ENCODE measurements at places on chromosomes 1 and 21.

DNA sequence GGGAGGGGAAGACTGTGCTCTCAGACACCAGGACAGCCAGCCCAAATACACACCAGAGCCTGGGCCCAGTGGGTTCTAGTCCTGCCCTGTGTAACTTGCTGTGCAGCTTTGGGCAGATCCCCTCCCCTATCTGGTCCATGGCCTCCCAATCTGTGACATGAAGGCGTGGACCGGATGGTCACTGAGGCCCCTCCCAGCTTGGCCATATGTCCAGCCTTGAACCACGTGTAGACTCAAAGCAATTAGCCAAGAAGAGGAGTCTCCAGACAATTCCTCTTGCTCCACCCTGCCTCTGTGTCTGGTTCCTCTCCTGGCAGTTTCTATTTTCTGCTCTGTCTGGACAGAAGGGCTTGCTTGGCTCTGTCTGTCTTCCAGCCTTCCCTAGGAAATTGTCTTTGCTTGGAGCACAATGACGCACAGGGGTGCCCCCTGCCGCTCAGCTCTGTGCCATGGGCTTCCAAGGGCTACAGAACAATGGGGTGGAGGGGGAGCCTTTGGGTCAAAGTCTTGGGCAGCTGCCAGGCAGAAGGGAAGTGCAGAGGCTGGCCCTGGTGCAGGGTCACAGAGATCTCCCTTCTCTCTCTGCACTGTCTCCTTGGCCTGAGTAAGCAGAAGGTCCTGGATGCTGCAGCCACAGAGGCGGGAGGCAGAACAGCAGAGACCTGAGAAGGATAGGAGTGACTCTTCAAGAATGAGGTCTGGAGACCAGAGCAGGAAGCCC is 66.1 kb downstream of the TENT5C start:
- DNase-seq = no peak

- DNase-seq = no peak
Observed at GRCh38 chr1:37288900-37289299, 185.5 kb upstream of the ZC3H12A start.

DNA sequence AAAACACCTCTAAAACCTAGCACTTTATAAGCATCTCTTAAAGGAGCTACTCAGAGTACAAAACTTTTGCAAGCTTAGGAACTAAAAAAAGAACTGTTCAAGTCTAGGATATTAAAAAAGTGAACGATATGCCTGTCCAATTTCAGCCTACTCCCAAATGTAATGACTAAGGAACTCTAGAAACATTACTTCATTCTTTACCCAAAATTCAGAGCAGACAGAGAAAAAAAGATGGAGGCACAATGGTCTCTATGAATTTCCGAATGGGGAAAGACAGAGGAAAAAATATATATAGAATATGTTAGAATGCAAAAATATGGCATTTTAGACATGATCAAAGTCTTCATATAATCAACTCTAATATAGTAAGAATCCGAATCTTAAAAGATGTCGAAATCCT is 61.2 kb downstream of the TP53BP2 start:
- DNase-seq = no peak

DNA sequence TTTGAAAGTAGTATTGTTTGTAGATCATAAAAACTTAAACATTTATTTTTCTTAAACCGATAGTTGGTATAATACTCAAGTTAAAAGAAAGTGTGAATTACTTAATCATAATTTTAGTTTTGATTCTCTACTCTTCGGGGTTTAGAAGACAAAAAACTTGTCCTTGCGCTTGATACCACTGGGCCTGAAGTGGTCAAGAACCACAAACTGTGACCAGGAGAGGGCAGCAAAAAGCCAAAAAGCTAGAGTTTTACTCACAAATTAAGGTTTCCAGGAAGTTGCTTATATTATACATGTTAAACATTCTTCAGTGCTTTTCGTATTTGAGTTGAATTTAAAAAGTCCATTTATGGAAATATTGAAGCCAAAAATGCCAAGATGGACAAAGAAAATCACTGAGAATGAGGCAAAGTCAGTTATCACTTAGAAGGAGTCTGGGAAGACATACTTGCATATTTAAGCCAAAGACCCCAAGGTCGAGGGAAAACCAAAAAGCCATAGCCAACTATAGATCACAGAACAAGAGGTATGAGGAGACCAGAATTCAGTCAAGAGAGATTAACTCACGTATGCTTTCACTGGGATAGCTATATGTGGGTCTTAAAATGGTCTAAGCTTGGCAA is 34.2 kb downstream of the EFCAB7 start:
- no peak for DNase-seq

- no peak for DNase-seq
Observed at GRCh38 chr1:159207774-159208173, 3.1 kb downstream of the ACKR1 start.

GRCh38 chr1:201391651-201392511 is 7.2 kb downstream of the LAD1 start:
- no peak for DNase-seq

DNA sequence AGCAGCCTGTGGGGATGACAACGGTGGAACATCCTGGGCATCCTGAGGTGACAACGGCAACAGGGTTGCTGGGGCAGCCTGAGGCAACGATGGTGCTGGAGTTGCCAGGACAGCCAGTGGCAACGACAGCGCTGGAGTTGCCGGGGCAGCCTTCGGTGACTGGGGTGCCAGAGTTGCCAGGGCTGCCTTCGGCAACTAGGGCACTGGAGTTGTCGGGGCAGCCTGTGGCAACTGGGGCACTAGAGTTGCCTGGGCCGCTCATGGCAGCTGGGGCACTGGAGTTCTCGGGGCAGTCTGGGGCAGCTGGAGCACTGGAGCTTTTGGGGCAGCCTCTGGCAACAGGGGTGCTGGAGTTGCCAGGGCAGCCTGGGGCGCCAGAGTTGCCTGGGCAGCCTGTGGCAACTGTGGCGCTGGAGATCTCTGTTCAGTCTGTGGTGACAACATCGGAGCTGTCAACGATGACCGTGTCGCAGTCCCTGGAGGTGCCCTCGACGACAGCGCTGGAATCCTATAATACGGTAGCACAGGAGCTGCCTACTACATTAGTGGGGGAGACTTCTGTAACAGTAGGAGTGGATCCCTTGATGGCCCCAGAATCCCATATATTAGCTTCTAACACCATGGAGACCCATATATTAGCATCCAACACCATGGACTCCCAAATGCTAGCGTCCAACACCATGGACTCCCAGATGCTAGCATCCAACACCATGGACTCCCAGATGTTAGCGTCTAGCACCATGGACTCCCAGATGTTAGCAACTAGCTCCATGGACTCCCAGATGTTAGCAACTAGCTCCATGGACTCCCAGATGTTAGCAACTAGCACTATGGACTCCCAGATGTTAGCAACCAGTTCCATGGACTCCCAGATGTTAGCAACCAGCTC is 8.2 kb downstream of the SON start:
- DNase-seq = no peak

- DNase-seq = no peak
Observed at GRCh38 chr1:77571642-77572041, 110.8 kb downstream of the ZZZ3 start.

- no peak for DNase-seq
Observed at GRCh38 chr21:17598437-17598836, 14.3 kb downstream of the BTG3 start.

GRCh38 chr1:89286549-89287180 is 14.0 kb upstream of the GBP5 start:
- DNase-seq = no peak

DNA sequence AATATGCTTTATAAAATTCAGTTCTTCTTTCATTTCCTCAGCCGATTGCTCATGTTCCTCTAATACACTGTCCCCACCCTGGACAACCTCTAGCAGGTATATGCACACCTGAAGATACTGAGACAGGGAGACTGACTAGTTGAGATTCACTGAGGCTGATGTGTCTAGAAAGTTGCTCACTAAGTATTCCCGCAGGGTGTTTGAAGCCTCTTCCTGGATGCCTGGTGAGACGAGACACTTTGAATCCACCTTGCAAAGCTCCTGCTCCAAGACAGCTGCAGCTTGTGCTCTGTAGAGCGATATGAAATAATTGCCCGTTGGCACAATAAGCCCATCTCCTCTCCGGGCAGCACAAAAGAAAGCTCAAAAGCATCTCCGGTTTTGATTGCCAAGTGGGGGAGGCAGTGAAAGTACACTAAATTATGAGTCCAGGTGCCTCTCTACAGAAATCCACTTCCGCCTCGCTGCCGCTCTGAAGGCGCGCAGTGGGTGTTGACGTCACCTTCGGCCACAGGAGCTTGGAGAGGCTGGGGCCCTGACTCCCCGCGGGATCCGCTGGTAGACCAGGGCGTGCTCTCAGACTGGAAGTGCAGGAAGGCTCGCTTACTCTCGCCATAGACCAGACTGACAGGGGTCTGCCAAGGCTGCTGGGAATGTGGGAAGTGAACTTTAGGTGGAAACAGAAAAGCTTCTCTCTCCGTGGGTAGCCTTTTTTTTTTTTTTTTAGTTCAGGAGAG is 46.3 kb downstream of the GPA33 start:
- peak; percentile 38 for DNase-seq

DNA sequence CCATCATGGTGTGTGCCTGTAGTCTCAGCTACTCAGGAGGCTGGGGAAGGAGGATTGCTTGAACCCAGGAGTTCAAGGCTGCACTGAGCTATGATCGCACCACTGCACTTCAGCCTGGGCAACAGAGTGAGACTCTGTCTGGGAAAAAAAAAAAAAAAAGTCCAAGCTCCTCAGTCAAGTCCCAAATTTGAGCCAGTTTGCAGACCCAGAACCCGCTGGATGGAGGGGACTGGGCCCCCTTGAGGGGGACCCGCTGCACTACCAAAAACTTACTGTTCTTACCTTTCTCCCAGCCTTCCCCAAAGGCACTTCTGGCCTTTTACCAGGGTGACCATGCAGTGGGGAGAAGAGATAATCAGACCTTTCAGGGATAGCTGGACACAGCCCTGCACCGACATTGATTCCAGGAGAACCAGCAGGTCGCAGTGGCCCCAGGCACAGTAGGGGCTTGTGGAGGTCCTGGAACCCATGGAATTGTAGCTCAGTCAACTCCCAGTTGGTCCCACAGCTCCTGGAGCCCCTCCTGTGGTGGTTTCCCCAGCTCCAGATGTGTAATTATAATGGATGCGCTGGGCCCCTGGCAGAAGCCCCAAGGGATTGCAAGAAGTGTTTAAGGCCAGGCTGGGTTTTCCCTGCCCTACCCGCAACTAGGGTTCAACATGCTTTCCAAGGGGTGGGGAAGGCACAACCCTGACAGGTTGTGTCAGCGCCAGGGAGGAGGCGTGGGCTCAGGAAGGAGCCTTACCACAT is 4.1 kb upstream of the WNT9A start:
- no peak for DNase-seq

- peak; percentile 10 for DNase-seq
Observed at GRCh38 chr1:44318097-44319088, 36.7 kb downstream of the ERI3 start.

DNA sequence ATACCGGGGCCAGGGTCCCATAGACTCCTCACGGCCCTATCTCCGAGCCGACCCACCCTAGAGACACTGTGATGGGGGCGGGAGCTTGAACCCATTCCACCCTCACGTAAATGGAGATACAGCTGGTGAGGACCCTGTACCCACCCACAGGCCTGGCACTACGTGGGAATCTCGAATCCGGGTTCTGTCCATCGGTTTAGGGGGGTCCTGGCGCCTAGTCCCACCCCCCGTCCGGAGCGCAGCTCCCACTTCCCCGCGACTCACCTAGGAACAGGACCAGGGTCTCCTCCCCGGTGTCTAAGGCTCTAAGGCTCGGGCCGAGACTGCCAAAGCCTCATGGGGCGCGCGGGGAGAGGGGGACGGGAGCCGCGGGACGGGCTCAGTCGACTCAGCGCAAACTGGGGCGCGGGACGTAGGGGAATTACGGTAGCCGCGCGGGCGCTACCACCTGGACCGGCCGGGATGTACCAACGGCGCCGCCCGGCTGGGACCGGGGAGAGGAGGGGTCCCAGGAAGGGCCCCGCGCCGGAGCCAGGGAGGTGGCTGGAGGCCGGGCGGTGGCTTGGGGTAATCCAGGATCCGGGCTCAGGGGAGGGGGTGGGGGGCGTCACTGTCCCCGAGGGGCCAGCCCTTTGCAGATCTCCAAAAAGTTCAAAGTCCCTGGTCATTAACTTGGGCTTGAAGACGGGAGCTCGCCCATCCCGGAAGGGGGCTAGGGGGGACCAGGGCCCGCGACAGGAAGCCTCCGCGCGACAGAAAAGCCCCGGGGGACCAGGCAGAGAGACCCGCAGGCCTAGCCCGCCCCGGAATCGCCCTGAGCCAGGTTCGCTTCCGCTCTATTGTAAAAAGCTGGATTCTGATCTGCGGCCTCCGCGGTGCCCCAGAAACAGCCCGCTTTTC is 1.0 kb downstream of the PLEKHG5 start:
- peak; percentile 12 for DNase-seq

- peak; percentile 68 for DNase-seq
Observed at GRCh38 chr1:234963180-234963903, 165.3 kb downstream of the TOMM20 start.

GRCh38 chr1:89600451-89601224 is 32.3 kb upstream of the LRRC8C start:
- no peak for DNase-seq

DNA sequence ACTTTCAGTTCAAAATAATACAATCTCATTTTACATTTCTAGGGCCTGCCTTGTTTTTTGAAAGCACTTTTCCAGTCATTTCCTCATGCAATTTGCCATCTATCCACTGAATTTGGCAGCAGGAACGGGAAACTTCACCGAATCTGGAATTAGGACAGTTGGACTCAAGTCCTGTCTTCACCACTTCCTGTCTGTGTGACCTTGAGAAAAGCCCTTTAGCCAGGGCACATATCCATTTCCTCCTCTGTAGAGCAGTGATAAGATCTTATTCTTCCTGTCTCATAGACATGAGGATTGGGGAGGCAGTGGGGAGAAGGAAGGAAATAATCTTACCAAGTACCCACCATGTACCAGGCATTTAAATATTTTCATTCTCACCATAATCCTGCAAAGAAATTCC is 12.0 kb downstream of the VAV3 start:
- no peak for DNase-seq

GRCh38 chr21:40381111-40381510 is 465.8 kb downstream of the DSCAM start:
- no peak for DNase-seq

- DNase-seq = no peak
Observed at GRCh38 chr1:57079454-57080157, 113.8 kb upstream of the C8B start.

GRCh38 chr1:217554849-217555248 is 76.0 kb downstream of the GPATCH2 start:
- no peak for DNase-seq

DNA sequence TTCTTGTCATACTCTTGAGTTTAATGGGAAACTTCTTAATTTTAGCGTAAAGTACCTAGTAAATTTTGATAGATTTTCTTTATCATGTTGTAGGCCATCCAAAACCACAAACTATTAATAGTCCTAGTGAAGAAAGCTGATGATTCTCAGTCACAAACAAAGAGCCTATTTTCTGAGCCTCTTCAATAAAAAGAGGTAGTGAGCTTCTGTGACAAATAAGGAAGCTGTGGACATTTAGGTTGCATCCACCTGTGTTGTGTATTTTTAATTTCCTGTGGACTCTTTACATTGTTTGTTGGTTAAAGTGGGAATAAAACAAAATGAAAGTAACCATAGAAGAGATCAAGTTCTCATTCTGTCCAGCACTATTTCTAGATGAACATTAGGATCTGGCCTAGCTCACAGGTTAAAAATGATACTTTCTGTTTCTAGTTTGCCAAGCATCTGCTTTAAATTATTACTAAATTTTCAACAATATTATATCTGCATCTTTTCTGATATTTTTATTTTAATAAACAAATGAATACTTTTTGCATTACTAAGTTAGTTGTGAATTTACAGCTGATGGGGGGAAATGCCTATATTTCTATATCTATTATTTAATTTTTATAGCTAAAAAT is 702.2 kb upstream of the ADGRL4 start:
- DNase-seq = no peak

Measured in effector CD8-positive, alpha-beta T cell (primary cell).